ENCODE measurements at places on chromosomes 1 and 21. TPM values are rescaled to one million over a fixed set of nuclear protein-coding genes. Genes with fewer than 3 reads are reported as not detected.

DNA sequence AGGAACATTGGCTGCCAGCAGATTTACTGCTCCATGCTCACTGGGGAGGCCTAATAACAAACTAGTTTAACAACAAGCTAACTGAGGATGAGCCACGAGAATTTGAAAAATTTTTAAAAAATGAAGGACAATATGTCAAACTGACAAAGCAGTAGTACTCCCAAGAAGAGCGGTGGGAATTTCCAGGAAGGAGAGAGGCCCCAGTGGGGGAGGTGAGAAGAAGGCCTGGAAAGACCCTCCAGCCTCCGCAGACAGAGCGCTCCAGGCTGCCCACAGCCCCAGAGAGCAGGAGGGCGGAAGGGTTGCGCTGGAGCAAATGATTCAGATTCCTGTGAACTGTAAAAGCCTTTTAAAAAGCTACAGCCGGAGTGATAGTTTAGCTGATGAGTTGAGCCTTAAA lies 78.5 kb downstream of the SIPA1L2 start:
- DNase-seq = no peak

- DNase-seq = no peak
Measured at GRCh38 chr1:37825506-37825905, 17.5 kb upstream of the YRDC start.

- DNase-seq = no peak
Measured at GRCh38 chr21:14736672-14737071, 190.6 kb upstream of the SAMSN1 start.

DNA sequence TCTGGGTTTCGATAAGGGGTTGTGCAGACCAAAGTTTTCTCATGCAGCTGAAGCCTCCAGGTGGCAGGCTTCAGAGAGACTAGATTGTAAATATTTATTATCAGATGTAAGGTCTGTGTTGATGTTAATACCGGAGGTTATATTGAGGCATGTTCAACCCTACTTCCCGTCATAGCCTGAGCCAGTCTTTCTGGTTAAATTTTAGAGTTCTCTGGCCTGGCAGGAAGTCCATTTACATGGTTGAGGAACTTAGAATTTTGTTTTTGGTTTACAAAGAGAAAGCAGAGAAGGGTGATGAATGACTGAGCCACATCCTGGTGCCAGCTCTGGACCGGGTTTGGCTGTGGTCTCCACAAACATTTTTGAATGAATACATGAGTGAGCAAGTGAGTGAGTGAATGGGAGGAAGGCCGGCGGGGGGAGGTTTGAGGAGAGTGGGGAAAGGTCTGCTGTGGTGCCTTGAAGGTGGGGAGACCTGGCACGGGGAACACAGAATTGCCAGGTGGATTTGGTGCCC lies 218.5 kb downstream of the DISC1 start:
- peak; percentile 16 for DNase-seq

DNA sequence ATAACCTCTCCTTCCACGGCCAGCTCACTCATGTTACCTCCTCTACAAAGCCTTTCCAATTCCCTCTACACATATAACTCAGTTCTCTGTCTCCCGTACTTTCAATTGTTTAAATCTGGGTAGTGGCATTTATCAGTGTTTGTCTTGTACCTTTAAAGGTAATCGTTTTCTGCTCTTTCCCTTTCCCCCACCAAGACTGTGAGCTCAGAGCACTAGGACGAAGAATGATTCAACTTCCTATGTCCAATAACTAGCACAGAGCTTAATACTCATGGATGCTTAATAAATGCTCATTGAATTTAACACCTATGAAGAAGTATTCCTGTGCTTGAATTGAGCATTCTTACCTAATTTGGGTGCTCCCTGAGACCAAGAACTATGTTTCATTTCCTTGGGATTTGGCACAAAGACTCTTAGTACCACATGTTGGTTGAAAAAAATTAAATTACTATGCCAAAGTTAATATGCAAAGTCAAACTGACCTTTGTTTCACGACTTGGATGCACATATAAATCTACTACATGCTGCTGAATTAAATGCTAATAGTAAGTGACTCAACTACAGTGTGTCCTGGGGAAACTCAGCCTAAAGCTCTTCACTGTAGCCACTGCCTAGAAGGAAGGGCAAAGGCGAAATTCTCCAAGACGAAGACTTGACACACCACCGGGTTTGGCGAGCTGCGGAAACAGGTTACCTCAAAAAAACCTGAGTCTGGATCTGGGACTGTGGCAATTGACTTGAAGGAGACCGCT lies 30.6 kb upstream of the C1orf185 start:
- no peak for DNase-seq

DNA sequence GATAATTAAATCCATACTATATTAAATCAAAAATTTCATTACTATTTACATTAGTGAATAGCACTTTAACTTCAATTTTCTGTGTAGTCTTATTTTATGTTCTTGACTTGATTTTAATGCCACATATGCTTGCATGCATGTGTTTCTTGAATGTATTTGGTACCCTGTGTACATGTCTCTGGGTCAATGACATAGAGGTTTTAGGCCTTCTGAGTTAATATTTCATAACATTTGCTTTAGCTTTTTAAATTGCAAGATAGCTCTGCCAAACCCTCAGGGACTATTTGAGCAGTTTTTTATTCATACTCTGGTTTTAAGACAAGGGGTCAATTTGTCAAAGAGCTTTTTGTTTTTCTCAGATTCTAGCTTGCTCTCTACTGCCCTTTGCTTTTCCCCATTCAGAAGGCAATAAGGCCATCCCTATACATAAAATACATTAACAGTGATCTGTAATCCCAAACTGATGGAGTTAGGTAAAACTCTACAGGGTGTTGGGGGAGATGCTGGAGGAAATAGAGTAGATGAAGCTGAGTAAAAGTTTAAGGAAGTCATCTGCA lies 5.0 kb downstream of the MLLT11 start:
- no peak for DNase-seq

DNA sequence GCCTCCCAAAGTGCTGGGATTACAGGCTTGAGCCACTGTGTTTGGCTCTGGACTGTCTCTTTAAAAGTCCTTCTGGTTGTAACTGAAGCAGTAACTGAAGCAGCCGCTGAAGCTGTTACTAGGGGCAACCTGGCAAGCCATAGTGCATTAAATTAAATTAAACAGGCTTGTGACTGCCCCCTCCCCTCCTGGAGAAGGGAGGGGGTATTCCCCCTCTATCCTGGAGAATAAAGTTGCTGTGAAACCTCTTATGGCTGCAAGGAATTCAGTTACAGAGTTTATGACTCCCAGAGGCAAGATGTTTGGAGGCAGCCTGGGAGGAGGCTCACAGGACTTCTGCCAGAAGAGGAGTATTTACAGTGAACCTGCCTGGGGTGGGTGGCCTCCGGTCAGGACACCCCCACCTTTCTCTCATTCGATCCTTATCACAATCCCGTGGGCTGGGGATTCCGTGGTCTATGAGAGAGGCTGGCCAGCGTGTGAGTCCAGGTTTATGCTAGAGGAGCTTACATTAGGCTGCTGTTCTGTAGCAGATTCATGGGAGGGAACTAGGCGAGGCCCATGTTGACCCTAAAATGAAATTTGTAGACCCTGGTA lies 8.3 kb downstream of the TTC22 start:
- no peak for DNase-seq

DNA sequence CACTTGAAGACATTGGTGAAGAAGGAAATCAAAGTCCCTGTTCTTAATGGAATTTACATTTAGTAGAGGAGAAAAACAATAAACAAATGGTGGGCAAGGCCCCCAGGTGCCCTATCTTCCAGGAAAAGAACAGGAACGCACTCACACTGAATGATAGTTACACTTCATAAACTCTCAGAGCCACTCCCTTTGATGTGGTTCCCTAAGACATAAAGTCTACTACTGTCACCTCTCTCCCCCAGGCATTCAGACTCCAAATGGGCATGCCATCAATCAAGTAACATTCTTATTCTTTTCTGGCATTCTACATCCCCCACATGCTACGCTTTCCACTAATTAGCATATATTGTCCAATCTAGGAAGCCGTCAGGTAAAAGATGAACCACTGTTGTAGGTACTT lies 36.6 kb upstream of the PIGC start:
- no peak for DNase-seq

DNA sequence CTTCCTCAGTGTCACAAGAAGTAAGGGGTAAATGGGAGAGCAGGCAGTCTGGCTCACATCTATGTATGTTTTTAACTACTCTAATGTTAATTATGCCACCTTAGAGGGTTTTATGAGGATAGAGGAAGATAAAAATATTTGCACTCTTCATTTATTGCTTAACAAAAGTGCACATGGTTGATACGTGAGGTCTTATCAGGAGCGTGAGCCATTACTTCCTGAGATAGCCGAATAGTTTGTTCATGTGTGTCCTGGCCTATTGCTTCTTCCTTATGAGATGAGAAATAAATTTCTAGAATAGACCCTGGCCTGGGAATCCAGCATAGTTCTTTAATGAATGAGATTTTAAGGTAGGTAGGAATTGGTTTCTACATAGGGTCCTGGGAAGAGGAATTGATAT lies 471.1 kb upstream of the B3GALT2 start:
- no peak for DNase-seq

DNA sequence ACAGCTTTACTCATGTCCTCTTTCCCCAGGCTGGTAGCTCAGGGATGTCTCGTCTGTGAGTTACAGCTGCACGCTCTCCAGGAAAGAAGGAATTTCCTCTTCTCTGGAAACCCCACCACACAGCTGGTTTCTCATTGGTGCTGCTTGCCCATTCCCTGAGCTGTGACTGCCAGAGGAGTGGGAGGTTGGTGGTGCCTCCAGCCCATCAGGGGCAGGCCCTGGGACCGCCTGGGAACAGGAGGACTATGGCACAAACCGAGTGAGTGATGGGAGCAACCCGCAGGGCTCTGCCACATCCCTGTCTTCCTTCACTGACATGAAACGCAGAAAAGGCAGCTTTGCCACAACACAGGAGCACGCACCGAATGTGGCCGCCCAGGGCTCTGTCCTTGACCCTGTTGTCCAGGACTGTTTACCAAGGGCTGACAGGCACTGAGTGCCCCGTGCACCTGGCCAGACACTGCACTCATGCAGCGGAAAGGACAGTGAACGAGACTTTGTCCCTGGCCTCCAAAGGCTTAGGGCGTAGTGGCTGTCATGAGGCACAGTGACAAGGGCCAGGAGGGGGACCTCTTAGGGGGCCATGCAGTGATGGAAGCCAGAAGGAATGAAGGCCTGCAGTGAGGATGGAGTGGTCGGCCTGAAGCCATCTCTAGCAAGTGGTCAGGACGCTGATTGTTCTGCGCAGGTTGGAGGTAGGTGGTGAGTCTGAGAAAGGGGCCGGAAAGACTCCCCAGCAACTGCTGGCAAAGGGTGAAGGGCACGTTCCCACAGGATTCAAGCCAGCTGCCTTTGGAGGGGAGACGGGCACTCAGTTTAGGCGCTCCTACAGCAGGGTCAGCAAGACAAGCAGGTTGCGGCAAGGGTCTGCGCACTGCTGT lies 1.7 kb upstream of the CCNL2 start:
- DNase-seq = no peak

DNA sequence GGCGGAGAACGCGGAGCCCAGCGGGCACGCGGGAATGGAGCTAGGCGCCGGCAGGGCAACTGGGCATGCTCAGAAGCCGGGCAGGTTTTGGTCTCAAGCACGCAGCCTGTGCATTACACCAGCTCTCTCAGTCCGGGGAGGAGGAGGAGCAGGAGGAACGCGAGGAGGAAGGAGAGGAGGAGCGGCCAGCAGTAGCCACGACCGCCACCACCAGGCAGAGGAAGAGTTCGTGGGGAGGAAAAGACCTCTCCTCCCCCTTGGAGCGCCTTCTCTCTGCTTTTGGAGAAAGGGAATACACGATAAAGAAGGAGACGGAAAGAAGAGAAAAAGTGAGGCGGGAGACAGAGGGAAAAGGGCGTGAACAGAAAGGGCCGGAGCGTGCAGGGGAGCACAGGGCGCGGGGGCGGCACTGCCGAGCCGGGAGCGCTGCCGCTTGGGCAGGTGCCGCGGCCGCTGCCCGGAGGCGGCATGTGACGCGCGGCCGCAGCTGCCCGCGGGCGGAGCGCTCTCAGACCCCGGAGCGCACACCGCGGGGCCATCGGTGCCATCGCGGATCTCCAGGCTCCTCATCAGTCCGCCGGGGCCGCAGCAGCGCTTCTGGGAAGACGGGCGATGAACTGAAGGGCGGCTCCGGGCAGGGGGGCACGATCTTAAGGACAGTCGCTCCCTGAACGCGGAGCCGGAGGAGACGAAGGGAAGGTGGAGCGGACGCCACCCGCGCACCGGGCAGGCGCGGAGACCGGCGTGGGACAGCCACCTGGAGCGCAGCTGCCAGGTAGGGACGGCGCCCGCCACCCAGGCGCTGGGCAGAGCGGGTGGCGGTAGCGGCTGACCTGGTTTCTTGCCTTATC lies at the start of gene CHRM3:
TSS of gene CHRM3 (plus strand) at position 116 of the 851 bp plus-strand sequence. CDS start 520,884 bp downstream, outside the sequence.
- peak; percentile 51 for DNase-seq

- peak; percentile 22 for DNase-seq
Measured at GRCh38 chr1:119141020-119141424, 569 bp upstream of the WARS2 start.

- DNase-seq = no peak
Measured at GRCh38 chr1:240528591-240528990, 83.4 kb downstream of the GREM2 start.

DNA sequence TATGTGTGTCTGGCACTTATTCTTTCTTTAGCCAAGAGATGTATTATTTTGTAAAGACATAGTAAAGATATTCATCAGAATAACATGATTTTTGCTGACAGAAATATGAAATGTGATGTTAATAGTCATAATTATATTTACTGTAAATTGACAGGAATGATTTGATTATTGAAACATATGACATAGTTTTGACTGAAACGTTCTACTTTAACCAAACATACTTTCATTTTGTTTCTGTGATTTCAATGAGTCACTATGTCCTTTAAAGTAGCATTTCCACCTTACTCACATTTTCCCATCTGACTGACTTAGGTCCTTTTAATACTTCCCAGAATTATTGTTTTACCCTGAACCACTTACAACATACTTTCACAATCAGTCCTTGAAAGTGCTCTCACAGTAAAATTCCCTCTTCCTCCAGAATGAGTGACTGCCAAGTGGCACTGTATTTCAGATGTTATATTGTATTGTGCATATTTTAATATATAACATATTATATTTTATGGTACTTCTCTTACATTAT lies 437.9 kb downstream of the NCAM2 start:
- no peak for DNase-seq

Gene FOXO6
- total RNA-seq = 3.6 TPM

Gene LGR6
- 7.0 TPM for total RNA-seq

Gene SDE2
- total RNA-seq = 23.5 TPM

Gene LCE2B
- not detected for total RNA-seq

Gene C1orf210
- total RNA-seq = 31.8 TPM

Gene DRAXIN
- total RNA-seq = not detected

Gene MIER1
- total RNA-seq = 37.2 TPM
